Activated CD4-positive, alpha-beta T cell treated with anti-CD3 and anti-CD28 coated beads, Interleukin-2, amount 50 U/mL, for 48 hours (primary cell): ENCODE measurements at places on chromosomes 3 and 15.

- no peak for DNase-seq
Observed at GRCh38 chr15:89378296-89379151, 43.9 kb upstream of the POLG start.

DNA sequence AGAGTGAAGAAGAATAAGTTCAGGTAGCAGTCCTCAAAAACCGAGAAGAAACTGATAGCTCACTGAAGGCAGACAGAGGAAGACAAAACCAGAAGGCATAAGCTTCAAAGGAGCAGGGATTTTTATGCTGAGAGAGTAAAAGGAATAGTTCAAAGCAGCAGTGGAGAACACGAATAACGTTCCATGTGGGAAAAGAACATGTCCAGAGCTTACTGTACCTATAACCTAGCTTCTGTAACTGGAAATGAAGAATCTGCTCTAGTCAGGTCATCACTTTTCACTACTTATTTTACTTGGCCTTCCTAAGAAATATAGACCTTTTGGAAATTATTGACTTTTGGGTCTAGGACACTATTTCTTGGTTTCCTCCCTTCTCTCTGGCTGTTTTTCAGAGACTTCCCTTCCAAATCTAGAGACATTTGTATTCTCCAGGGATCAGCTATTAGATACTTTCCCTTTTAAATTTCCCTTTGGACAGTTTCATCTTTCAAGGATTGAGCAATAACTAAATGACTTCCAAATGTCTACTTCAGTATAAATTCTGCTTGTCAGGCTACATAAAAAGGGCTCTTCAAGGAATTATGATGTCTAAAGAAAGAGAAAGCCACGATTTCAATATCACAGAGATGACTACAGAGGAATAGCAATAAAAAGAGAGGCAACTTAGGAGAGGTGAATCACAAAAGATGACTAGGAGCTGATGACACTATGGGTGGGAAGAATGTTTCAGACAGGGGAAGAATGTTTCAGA lies 46.7 kb downstream of the UBE3A start:
- DNase-seq = no peak

- no peak for DNase-seq
Observed at GRCh38 chr3:180252683-180253082, 215.9 kb upstream of the PEX5L start.

DNA sequence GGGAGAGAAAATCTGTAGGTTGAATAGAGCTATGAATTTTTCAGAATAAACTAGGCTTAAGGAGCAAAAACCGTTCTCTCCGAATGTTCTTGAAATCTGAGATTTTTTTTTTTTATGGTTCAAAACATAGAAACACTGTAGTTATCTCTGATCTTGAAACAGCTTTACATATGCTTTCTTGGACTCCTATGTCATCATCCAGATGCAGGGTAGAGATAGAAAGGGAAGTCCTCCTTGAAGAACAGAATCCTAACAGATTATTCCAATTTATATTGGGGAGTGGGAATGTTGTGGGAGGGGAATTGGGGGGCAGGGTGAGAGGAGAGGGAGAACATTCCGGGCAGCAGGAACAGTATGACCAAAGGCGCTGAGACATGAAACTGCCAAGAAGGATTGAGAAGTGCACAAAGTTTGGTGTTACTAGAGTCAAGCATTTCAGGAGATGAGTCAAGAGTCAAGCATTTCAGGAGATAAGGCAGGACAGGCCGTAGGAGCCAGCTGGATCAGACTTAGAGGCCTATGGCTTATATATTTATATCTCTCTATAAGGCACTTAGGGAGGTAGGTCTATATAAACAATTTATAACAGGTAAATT lies 21.9 kb upstream of the ST3GAL6 start:
- DNase-seq = no peak

GRCh38 chr3:194455481-194455880 lies 31.3 kb downstream of the ATP13A3 start:
- DNase-seq = no peak

GRCh38 chr3:94046533-94046932 lies 16.2 kb downstream of the DHFR2 start:
- DNase-seq = no peak
